Activated CD4-positive, alpha-beta T cell treated with anti-CD3 and anti-CD28 coated beads for 1 hour (primary cell): ENCODE measurements at places on chromosomes 16 and 17.

- no peak for DNase-seq
Observed at GRCh38 chr17:32323811-32324491, 18.0 kb downstream of the C17orf75 start.

- no peak for DNase-seq
Observed at GRCh38 chr17:57614742-57615141, 130.4 kb downstream of the CCDC182 start.

DNA sequence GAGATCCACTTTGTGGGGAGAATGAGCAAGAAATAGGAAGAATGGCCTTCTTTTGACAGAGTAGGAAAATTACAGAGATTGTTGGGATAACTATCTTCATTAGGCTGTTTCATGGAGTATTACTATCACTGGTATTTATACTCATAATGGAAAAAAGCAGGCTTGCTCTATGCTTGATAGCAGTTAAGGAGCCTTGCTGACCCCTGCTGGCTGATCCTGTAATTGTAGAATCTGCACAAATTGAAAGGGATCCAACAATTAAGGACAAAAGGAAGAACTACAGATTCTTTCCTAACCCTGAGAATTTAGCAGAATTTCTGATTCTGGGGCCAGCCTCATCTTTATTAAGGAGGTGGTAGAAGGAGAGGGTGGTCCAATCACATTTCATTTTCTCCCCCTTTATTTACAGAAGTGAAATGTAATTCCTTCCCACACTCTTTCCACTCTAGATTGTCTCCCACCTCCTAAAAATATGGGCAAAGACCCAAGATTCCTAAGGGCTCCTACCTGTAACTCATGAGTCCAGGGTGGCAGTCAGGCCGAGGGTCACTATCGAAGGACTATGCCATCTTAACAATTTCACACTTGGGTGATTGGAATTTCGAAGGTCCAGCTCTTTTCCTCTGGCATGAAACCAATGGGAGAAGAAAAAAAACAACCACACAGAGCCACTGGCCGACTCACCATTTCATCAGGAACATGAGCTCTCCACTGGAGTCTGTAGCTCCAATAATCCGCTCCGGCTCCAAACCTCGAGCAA is 26.3 kb downstream of the NFE2L1 start:
- peak; percentile 55 for DNase-seq

DNA sequence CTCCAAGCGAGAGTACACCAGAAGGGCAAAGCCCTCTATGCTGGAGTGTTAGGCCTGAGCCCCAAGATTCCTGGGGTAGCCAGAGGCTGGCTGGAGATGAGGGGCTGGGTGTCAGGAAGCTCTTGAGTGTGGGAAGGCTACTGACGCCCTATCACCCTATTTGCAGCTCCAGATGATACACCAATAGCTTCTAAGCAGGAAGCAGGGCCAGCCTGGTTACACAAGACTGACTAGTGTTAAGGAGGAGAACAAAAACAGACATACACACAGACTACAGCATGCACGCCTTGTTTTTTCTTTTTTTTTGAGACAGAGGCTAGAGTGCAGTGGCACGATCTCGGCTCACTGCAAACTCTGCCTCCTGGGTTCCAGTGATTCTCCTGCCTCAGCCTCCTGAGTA is 15.9 kb downstream of the POLR3K start:
- no peak for DNase-seq

- no peak for DNase-seq
Observed at GRCh38 chr17:38891441-38891840, 21.6 kb downstream of the LASP1 start.

DNA sequence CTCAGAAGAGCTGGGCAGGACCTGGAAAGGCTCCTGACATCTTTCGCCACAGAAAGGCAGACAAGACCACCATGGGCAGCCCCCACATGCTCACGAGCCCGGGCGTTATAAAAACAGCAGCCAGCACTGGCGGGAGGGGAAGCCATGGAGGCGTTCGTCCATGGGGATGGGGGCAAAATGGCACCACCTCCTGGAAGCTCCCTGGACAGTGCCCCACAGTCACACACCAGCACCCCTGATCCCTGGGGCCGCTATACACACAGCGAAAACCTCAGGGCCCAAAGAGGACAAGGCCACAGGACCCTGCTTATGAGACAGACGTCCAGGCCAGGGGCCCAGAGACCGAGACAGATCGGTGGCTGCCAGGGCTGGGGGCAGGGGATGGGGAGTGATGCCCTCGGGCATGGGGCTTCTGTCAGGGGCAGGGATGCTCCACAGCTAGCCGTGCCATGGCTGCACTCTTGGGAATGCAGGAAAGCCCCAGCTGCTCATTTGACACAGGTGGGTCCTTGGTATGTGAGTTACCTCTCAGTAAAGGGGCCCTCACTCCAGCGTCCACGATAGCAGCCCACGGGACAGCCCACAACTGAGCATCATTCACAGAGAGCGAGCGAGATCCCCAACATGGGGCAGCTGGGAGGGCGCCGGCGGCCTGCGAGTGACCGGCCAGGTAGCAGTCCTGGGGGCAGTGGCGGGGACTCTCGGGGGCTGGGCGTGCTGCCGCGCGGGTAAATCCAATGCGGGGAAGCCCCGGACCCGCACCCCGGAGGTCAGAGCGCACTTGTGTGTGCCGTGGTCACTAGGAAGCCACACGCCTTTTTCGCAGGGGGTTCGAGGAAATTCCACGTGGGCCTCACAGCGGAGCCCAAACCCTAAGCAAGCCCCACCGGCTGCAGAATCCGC is 6.4 kb upstream of the PVALEF start:
- no peak for DNase-seq

- no peak for DNase-seq
Observed at GRCh38 chr16:87391324-87391949, 699 bp upstream of the MAP1LC3B start.

DNA sequence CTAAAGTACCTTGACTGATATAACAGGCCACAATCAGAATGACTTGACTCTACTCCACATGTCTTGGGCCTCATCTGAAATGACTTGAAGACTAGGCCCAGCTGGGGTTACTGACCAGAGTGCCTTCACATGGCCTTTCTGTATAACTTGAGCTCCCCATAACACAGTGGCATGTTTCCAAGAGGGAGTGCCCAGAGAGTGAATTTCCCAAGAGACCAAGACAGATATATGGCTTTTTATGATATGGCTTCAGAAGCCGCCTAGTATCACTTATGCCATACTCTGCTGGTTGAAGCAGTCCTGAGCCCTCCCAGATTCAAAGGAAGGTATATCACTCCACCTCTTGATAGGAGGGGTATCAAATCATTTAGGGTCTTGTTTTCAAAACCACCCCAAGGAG is 357.5 kb upstream of the EEF2KMT start:
- no peak for DNase-seq

- no peak for DNase-seq
Observed at GRCh38 chr16:85733155-85733838, 17.6 kb downstream of the C16orf74 start.

DNA sequence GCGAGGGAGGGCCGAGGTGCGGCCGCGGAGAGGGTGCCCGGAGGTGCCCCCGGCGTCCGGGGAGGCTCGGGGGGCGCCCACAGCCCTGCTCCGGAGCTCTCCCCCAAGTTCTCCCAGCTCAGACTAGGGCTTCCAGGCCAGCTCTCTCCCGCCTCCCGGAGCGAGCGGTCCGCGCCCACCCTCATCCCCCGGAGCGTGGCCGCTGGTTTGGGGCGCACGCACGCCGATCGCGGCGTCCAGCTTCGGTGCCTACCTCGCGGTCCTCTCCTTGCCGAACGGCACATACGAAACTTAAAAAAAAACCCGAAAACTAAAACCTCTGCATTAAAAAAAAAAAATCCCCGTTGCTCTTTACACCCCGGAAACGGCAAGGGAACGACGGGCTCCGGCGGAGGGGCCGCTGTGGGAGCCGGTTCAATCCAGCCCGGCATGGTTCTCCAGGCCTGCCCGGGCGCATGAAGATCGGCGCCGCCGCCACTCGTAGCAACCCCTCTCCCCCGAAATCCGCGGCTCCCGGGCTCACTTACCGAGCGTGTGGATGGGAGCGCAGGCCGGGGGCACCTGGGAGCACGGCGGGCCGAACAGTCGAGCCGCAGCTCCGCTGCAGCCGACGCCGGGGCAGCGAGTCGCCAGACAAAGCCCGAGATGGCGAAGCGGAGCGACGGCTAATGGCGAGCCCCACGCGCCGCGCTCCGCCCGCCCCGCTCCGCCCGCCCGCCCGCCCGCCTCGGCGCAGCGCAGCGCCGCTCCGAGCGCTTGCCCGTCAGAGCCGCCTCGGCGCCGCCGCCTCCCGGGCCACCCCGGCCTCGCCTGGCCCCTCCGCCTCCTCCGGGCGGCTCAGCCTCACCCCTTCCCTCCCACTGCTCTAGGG is 973 bp upstream of the UBTF start:
- DNase-seq = peak; percentile 38

DNA sequence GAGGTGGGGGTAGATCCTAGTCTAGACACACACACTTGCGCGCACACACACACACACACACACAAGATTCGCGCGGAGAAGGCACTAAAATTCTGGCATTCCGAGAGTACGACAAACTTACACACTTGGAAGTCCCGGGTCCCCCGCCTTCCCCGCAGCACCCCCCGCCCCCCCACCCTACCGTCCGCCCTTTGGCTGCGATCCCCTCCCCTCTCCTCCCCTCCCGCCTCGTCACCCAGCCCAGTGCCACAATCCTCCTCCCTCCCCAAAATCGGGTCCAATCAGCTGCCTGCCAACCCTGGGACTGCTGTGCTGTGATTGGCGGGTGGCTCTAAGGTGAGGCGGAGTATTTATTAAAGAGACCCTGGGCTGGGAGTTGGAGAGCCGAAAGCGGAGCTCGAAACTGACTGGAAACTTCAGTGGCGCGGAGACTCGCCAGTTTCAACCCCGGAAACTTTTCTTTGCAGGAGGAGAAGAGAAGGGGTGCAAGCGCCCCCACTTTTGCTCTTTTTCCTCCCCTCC is at the start of gene SOX9:
SOX9 (plus strand) TSS at position 379 of the 522 bp plus-strand sequence. CDS start 372 bp downstream, outside the sequence.
- no peak for DNase-seq

- DNase-seq = no peak
Observed at GRCh38 chr17:41140360-41141131, at the start of gene KRTAP4-6. TSS of gene KRTAP4-6 (minus strand) at chr17:41140544. CDS start at chr17:41140487, 57 bp downstream.

- no peak for DNase-seq
Observed at GRCh38 chr17:61627125-61627524, 36.1 kb upstream of the NACA2 start.

GRCh38 chr17:40422990-40423633 is 5.4 kb upstream of the TOP2A start:
- DNase-seq = no peak

DNA sequence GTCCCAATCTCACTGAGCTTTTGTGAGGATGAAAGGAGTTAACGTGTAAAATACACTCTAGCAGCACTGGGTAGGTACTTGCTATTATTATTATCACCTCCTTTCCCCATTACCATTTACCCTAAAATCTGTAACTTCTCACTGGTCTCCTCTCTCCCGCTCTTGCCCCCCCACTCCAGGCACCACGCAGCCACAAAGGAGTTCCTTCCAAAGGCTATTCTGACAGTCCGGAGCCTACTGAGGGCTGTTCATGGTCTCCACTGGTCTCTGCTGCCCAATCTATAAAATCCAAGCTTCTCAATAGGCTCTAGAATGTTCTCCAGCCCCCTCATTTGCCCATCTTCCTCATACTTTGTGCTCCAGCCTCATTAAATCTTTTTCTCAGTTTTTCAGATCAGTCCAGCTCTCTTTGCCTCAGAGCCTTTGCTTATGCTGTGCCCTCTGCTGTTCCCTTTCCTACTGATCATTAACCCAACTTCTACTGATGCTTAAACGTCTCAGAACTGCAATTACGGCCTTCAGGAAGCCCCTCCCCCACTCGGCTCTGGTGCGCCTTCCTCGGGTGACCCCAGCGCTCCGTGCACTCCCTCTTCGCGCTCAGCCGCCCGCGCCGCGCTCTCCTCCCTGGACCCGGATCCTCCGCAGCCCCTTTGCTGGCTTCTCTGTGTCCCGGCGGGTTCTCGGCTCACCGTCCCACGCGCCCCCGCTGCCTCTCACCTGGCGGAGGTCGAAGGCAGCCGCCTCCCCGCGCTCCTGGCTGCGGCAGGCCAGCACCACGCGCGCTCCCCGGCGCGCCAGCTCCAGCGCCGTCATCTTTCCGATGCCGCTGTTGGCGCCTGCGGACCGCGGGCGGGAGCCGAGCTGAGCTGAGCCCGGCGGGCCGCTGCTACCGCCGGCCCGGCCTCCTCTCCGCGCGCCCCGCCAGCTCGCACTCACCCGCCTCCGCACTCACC is 737 bp downstream of the DHRS13 start:
- DNase-seq = peak; percentile 32

- no peak for DNase-seq
Observed at GRCh38 chr17:39801055-39801454, 63.1 kb downstream of the IKZF3 start.

DNA sequence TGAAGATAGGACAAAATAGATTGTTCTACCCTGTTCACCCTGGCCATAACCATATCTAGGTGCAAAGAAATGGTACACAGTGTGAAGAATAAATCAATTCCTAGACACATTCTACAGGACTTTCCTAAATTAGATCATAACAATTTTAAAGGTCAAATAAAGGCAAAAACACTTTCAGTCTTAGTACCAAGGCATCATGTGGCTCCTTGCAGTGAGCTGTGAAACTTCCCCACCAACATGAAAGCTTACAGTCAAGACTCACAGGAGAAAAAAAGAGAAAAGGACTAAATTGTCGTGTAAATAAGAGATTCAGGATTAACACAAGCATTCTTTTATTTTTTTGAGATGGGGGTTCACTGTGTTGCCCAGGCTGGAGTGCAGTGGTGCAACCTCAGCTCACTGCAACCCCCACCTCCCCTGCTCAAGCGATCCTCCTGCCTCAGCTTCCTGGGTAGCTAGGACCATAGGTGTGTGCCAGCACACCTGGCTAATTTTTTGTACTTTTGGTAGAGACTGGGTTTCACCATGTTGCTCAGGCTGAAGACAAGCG is 14.2 kb downstream of the NSMCE1 start:
- no peak for DNase-seq

DNA sequence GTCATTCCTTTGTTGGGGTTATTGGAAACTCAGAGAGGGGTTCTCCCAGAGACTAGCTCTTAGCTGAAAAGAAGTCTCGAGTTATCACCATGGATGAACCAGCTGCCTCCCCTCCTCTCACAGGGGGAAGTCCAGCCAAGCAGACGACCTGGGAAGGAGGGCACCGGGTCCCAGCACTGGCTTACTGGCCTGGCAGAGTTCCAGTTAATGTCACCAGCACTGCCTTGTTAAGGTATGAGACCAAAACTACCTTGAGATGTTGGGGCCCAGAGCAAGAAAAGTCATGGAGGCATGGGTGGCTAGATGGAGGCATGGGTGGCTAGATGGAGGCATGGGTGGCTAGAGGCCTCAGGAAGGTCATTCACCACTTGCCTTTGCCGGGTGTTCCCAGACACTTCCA is 72.4 kb downstream of the WIPI1 start:
- DNase-seq = no peak

GRCh38 chr17:81419319-81419885 is 24.1 kb downstream of the BAHCC1 start:
- DNase-seq = no peak

GRCh38 chr16:10870808-10871156 is 6.2 kb upstream of the CIITA start:
- no peak for DNase-seq

- DNase-seq = no peak
Observed at GRCh38 chr17:80729761-80730160, 185.1 kb downstream of the RPTOR start.

GRCh38 chr17:51676691-51677487 is 416.5 kb downstream of the UTP18 start:
- DNase-seq = no peak

- no peak for DNase-seq
Observed at GRCh38 chr17:58615768-58616659, 75.8 kb downstream of the TEX14 start.
